ENCODE measurements at places on chromosomes 11 and 22.

DNA sequence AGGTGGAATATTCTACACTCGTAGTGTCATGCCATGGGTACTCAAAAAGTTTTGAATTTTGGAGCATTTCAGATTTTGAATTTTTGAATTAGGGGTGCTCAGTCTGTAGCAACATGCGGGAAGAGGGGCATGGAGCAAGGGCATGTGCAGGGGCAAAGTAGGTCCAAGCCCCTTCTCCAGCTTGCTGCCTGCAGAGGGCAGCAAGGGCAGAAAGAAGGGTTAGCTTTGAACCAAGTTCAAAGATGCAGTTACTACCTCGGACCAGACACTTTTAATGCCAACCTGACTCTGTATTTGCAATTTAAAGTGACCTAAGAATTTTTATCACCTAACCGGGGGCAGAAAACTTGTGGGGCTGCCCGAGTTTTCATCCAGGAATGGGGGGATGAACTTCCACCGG lies 68.2 kb downstream of the CD82 start:
- no peak for DNase-seq

- no peak for DNase-seq
Measured at GRCh38 chr11:35281169-35281688, 138.1 kb downstream of the SLC1A2 start.

- no peak for DNase-seq
Measured at GRCh38 chr11:22785251-22785650, 44.4 kb downstream of the SVIP start.

DNA sequence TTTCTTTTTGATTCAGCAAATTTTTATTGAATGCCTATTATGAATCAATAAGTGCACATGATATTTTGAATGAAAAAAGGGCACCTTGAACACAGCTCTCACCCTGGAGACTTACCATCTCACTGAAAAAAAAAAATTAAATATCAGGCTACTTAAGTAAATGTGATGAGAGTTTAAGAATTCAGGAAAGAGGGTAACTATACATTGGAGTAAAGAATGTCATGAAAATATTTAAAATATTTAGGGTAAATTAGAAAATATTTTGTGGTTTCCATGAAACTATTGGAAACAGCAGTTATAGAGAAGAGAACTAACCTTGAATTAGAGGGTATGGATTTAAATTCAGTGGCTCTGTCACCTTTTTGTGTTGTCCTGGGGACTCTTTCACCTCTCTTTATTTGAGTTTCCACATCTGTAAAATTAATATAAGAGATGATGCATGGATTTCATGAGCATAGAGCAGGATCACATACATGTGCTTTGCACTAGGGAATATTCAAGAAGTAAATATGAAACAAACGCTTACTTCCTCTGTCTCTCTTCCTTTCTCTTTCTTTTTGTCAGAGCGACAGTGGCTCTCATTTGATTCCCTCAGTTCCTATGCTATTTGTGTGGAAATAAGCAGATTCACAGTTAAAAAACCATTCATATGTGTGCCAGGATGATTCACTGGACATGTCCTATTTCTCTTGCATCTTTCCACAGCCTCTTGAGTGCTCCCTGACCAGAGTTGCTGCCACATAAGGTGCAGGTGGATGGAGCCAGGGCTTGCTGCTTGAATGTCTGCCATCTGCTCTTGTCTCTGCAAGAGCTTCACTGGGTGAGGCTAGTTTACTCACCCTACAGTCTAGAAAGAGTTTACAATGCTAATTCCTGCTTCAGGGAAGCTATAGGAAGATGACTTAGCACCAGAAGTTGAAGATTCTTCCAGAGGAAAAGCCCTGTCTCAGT lies 533.1 kb downstream of the ETS1 start:
- no peak for DNase-seq

DNA sequence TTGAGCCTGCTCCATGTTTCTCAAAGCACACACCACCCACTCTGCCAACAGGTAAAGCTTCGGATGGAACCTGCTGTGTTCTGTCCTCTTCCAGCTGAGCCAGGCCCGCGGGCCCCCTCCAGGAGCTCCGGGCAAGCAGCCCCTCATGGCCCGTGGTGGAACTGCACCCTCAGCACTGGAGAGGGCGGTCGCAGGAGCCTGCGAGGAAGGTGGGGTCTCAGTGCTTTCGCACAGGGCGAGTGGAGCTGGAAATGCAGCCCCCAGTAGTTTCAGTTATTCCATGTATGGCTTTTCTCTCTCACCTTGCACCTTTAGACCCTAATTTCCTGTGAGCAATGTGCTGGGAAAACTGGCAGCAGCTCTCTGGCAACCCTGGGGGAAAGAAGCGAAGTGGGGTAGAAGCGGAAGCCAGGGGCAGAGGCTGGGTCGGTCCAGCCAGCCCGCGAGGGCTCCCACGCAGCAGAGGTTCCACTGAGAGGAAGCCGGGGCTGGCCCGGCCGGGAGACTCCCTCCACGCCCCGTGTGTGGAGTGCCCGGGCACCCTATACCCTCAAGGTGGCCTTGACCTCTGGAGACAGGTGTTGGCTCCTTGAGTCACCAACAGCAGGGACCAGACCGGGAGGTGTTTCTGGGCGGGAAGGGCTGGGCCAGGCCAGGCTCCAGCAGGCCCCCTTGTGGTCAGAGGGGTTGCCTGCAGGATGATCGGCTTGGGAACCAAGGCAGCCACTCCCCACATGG lies 119.9 kb upstream of the TMEM45B start:
- no peak for DNase-seq

GRCh38 chr22:37844904-37845329 lies 783 bp upstream of the ANKRD54 start:
- no peak for DNase-seq

DNA sequence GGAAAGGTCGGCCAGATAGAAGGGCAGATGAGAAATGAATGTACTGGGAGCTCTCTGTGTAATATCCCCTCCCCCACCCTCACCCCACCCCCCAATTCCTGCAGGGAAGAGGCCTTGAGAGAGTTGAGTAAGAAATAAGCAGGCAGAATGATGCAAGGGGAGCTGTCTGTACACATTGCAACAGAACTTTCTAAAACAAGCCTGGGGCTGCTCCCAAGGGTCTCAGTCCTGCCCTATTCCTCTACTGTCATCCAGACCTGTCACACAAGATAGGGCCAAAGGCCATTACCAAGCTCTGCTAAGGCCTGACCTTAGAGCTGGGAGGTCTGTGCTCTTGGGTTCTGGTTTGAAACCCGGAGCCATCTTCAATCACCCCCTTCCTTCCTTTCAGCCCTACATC lies 5.7 kb upstream of the DGAT2 start:
- DNase-seq = no peak

GRCh38 chr22:32649515-32650200 lies 151.8 kb upstream of the TIMP3 start:
- no peak for DNase-seq

DNA sequence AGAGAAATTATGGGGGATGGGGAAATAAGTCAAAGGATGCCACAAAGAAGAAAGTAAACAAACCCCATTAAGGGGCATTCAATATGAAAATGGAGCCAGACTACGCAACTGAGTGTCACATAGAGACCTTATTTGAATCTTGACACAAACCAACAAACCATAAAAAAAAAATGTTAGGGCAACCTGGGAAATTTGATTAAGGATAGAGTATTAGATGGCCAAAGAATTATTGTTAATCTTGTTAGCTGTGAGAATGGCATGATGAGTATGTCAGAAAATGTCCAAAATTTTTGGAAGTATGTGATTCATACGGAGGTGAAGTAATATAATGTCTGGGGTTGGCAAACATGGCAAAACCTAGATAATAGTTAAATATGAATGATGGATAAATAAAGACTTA lies 322.1 kb upstream of the MPPED2 start:
- DNase-seq = no peak

DNA sequence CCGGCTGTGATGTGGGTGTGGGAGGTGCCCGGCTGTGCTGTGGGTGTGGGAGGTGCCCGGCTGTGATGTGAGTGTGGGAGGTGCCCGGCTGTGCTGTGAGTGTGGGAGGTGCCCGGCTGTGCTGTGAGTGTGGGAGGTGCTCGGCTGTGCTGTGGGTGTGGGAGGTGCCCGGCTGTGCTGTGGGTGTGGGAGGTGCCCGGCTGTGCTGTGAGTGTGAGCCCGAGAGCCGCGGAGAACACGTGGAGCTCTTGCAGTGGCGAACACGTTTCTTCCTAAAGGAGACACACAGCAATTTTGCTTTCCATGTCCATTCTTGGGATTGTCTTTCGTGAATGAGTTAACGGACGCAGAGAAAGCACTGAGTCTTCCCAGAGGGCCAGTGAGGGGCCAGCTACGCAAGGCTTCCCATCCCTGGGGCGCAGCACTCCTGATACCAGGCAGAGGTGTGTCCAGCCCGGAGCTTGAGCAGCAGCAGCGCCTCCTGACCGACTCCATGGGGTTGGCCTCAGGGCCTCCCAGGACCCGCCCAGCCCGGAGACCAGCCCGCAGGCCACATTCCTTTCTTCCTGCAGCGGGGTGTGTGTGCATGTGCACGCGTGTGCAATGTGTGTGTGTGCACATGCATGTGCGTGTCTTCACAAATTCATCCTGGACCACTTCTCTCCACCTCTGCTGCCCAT lies 245.0 kb upstream of the B3GAT1 start:
- no peak for DNase-seq

DNA sequence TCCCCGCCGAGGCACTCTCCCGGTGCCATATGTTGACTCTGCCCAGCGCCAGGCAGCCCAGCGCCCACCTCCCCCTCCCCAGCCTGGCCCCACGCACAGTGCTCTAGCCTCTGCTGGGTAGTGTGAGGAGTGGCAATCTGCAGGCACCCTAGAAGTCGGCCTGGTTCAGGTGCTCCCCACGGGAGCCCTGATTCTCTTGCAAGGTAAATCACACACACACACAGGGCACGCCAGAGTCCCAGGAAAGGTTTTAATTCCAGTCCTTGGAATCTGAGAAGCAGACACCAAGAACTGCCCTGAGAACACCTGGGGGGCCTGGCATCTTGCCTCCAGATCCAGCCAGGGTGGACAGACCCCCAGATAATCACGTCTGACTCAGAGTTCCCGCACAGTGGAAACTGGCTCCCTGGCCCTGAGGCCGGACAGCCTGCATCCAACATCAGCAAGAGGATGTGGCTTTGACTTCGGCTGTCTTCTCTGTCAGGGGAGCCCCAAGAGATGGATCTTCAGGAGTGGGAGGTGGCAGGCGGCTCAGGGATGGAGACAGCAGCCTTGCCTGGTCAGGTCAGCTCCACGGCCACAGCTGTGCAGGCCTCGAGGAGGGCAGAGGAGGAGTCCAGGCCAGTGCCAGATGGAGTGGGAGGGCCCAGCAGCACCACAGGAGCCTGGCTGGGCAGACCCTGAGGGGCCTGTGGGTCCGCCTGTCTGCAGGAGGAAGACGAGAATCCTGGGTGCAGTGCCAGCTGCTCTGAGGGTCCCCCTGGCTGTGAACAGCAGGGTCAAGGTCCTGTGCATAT lies 1.1 kb upstream of the RIN1 start:
- DNase-seq = no peak

- no peak for DNase-seq
Measured at GRCh38 chr11:119181677-119182412, 3.4 kb upstream of the NHERF4 start.

DNA sequence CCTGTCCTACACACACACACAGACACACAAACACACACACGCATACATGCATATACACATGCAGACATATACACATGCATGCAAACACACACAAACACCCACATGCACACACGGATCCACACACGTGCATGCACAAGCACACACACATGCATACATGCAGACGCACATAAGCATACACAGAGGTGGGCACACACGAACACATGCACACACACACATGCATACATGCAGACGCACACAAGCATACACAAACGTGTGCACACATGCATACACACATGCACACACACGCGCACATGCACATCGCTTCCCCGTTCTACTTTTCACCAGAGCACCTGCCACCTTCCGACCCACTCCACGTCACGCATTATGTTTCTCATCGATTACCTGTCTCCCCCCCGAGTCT lies 13.2 kb downstream of the PHF21B start:
- no peak for DNase-seq

DNA sequence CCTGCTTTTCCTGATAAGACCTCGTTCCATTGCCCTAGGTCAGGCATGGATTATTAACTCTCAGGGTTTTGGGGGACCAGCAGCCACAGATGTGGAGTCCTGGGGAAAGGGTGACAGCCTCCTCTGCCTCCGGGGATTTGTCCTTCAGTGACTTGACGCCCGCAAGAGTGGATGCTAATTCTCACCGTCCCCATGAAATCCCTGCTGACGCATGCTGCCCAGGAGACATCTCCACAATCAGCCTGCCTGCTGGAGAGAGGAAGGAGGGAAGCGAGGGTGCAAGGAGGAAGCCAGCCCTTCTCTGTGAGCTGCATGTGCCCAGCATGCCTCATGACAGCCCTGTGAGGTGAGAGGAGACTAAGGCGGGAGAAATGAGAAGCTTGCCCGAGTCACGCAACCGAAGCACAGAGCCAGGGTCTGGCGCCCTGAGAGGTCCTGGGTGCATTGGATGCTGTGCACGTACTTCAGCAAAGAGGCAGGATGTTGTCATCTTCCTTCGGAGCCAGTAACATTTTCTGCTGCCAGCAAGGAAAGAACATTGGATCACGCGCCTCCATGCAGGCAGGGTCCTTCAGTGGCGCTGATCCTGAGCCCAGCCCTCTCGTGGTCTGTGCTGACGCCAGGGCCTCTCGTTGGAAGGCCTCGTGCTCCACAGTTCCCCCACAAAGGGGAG lies 27.3 kb upstream of the KRTAP5-6 start:
- DNase-seq = no peak

DNA sequence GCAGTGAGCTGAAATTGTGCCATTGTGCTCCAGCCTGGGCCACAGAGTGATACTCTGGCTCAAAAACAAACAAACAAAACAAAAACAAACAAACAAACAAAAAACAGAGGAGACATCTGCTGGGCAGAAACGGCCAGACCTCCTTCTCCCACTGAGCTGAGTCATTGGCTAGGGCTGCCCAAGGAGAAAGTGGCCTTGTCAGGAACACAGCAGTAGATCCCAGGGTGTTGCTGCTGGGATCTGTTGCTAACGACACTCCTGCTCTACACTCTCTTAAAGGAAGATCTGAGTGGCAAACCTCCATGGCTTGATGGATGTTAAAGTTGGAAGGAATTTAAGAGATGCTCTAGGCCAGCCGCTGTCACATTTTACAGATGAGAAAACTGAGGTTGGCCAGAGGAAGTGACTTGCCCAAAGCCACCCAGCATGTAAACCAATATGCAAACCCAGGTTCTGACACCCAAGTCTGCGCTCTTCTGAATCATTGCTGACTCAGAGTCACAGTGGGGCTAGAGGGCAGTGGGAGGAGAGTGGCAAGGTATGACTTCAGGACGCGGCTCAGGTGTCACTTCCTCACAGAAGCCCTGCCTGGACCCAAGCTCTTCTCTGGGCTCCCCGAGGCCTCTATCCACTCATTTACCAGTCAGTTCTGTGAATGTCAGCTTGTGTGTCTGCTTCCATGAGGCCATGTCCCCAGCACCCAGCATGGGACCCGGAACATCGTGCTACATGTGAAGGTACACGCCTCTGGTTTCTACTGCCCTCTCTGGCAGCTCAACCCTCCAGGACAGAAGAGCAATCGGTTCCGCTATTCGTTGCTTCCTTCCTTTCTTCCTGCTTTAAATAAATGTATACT lies 11.3 kb upstream of the GDPD5 start:
- DNase-seq = no peak

DNA sequence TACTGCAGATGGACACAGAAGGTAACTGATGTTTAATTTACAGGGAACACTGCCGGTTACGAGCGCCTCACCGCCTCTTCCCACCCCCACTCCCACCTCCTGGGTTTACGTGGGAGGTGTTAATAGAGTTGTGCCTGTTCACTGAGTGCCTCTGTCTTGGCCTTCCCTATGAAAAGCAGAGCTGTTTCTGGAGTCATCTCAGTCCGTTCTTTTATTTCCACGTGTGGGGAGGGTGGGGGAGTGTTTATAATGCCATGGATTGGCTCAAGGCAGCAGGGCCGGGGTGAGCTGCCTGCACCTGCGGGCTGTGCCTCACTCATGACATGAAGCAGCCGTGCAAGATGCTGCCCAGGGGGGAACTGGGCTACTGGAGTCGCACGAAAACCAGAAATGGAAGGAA lies 322.7 kb downstream of the CADM1 start:
- no peak for DNase-seq

Measured in LNCaP clone FGC (cell line).